ENCODE measurements at places on chromosomes 2 and 18. TPM values are rescaled to one million over a fixed set of nuclear protein-coding genes. Genes with fewer than 3 reads are reported as not detected.

PAX8 gene
- 0.99 TPM for total RNA-seq

ABHD1 gene
- total RNA-seq, result not detected

FNDC4 gene
- 12.6 TPM for total RNA-seq

DNA sequence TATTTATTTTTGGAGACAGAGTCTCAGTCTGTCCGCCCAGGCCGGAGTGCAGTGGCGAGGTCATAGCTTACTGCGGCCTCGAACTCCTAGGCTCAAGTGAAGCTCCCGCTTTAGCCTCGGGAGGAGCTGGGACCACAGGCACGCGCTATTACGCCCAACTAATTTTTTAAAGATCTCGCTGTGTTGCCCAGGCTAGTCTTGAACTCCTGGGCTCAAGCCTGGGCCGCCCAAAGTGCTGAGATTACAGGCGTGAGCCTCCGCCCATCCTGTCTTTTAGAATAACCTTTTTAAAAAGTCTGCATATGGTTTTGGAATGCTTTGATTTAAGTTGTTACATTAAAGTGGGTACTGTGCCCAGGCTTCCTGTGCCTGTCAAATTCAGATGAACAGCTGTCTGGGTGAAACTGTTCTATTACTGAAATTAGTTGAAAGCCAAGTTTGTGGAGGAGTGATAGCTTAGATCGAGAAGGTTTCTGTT lies 944 bp downstream of the RAB3GAP1 start:
- H3K27me3 ChIP-seq, result no peaks in the 10 kb centered on the region
- peak overlapping the region; percentile 90 for H3K4me3 ChIP-seq
- no peak for DNase-seq
- H3K36me3 ChIP-seq, result no peaks in the 10 kb centered on the region
- peaks cover 56% of the 10 kb centered on the region for H3K4me1 ChIP-seq

PNKD gene
- total RNA-seq, result 69.8 TPM

- DNase-seq, result no peak
- H3K4me3 ChIP-seq, result no peak overlapping the region
- H3K27me3 ChIP-seq, result no peaks in the 10 kb centered on the region
- H3K36me3 ChIP-seq, result no peaks in the 10 kb centered on the region
These were observed 28.0 kb downstream of the PLA2R1 start for GRCh38 chr2:160034396-160034795.

GRCh38 chr2:60675301-60675700 lies 80.8 kb upstream of the PAPOLG start:
- no peaks in the 10 kb centered on the region for H3K4me1 ChIP-seq
- no peaks in the 10 kb centered on the region for H3K36me3 ChIP-seq
- no peaks in the 10 kb centered on the region for H3K27me3 ChIP-seq
- no peak for DNase-seq

C2orf72 gene
- 0.06 TPM for total RNA-seq

GRCh38 chr2:28009732-28010131 lies 119.2 kb downstream of the BABAM2 start:
- H3K36me3 ChIP-seq, result no peaks in the 10 kb centered on the region
- DNase-seq, result no peak
- H3K27ac ChIP-seq, result no peak overlapping the region

PUM2 gene
- 73.7 TPM for total RNA-seq

DNA sequence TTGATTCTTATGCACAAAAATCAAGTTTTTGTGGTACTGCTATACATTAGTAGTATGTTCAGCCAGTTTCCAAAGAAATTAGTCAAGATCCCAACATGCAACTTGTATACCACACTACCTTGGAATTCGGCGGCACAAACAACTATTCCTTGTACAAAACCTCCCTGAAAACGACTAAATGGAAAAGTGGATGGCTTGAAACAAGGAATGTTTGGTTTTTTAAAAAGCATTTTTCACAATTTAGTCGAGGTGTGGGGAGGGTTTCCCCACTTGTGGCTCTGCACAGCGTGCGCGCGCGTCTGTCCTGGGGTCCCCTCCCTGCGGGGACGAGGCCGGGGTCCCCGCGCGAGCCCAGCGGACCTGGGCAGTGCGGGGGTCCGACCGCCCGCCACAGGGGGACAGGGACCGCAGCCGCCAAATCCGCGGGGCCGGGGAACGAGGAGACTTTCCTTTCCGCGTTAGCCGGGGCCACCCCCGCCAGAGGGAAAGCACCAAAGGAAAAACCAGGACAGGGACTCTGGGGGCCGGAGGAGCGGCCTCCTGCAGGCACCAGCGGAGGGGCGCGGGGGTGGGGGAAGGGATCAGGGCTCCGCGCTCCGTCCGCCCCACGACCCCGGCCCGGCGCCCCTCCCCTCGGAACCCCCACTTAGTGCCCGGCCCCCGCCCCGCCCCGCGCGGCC lies 534 bp upstream of the SOCS6 start:
- no peaks in the 10 kb centered on the region for H3K27me3 ChIP-seq
- H3K27ac ChIP-seq, result peak overlapping the region; percentile 90
- DNase-seq, result no peak
- H3K4me3 ChIP-seq, result peak overlapping the region; percentile 97
- no peaks in the 10 kb centered on the region for H3K36me3 ChIP-seq
- peaks cover 45% of the 10 kb centered on the region for H3K4me1 ChIP-seq

DNA sequence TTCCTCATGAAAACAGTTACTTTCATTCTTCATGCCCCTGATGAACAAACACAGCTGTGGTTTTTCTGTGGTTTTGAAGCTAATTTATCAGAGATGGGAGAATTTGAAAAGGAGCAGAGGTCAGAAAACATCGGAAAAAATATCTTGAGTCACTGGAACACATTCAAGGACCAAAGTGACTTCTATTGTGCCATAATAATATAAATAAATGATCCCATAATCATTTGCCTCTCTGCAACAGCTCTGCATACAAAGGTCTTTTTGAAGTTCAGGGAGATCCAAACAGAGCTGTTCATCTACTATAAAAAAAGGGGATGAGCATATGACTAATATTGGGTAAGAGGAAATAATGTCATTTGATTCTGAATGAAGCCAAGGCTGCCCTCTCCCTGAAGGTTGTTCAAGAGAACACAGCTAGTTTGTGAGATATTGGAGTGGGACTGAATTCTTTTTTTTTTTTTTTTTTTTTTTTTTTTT lies 201.3 kb upstream of the GALNT5 start:
- H3K4me3 ChIP-seq, result peak overlapping the region; percentile 14
- no peaks in the 10 kb centered on the region for H3K27me3 ChIP-seq
- peaks cover 16% of the 10 kb centered on the region for H3K4me1 ChIP-seq
- H3K36me3 ChIP-seq, result no peaks in the 10 kb centered on the region
- DNase-seq, result no peak

GRCh38 chr18:53754154-53754553 lies 470.3 kb downstream of the MBD2 start:
- no peaks in the 10 kb centered on the region for H3K36me3 ChIP-seq
- H3K4me3 ChIP-seq, result no peak overlapping the region
- no peaks in the 10 kb centered on the region for H3K4me1 ChIP-seq
- H3K27me3 ChIP-seq, result no peaks in the 10 kb centered on the region
- no peak for DNase-seq
- H3K27ac ChIP-seq, result no peak overlapping the region

DNPEP gene
- 64.5 TPM for total RNA-seq

GPN1 gene
- 22.8 TPM for total RNA-seq

THAP4 gene
- 37.0 TPM for total RNA-seq

DNA sequence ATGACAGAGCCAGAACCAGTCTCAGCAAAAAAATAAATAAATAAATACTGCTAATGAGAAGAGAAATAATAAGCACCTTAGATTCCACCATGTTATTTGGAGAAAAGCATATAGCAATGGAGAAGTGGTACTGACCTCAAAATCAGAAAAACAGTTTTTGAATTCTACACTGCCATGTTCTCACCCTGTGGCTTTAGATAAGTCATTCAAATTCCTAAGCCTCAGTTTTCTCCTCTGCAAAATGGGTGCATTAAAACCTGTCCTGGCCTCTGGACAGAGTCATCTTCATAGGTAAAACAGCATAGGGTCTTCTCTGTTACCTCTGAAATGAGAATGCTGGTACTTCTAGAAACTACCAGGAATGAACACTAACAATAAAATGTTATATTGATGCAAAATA lies 62.2 kb upstream of the RMP24 start:
- H3K27me3 ChIP-seq, result no peaks in the 10 kb centered on the region
- no peak overlapping the region for H3K4me3 ChIP-seq
- no peaks in the 10 kb centered on the region for H3K36me3 ChIP-seq
- no peak overlapping the region for H3K27ac ChIP-seq
- H3K4me1 ChIP-seq, result no peaks in the 10 kb centered on the region

DNA sequence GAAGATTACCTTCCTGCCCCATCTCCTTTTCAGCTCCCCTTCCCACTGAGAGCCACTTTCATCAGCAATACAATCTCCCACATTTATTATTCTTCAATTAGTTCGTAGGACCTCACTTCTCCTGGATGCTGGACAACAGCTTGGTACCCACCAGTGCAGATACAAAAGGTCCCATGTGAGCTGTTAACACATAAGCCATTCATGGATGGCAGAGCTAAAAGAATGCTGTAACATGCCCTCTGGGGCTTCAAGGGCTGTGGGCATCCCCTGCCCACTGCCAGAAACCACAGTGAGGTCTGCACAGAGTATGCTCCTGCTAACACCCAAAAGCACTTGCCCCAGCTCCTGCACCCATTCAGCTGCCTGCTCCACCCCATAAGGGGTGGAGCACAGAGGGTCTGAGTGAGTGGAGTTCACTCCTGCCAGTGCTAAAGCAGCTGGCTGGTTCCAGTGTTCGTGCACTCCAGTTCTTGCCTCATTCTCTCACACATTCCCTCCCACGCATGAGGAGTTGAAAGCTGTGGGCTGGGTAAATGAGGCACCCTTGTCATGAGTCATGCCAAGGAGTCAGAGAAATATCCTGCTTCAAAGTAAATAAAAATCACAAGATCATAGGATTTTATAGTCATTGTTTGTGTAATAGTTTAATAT lies 305.9 kb upstream of the TMEFF2 start:
- no peaks in the 10 kb centered on the region for H3K27me3 ChIP-seq
- no peak overlapping the region for H3K4me3 ChIP-seq
- no peak overlapping the region for H3K27ac ChIP-seq
- no peak for DNase-seq
- no peaks in the 10 kb centered on the region for H3K4me1 ChIP-seq
- no peaks in the 10 kb centered on the region for H3K36me3 ChIP-seq

- H3K27me3 ChIP-seq, result no peaks in the 10 kb centered on the region
- H3K4me1 ChIP-seq, result peaks cover 16% of the 10 kb centered on the region
- peak overlapping the region; percentile 55 for H3K27ac ChIP-seq
- H3K4me3 ChIP-seq, result no peak overlapping the region
- H3K36me3 ChIP-seq, result no peaks in the 10 kb centered on the region
- no peak for DNase-seq
These were observed 459.9 kb downstream of the PIK3C3 start for GRCh38 chr18:42414756-42415454.

DNA sequence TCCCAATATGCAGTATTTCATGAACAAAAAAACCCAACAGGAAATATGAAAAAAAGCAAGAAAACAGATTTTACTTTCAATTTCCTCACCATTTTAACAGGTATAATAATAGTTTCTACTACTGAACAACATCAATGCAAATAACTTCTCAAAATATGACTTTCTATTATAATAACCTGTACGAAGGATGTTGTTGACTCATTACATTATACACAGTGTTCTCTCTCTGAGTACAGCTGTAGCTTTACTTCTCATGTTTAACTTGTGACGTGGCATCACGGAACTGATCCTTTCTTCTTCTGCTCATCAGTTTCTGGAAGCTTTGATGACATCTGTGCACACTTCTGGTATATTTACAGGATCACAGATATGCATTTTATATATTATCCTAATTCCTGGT lies 40.0 kb downstream of the FAM228A start:
- H3K27me3 ChIP-seq, result no peaks in the 10 kb centered on the region
- no peak overlapping the region for H3K4me3 ChIP-seq
- no peaks in the 10 kb centered on the region for H3K4me1 ChIP-seq
- H3K36me3 ChIP-seq, result peaks cover 96% of the 10 kb centered on the region
- DNase-seq, result no peak

LONRF2 gene
- 45.1 TPM for total RNA-seq

Measured in esophagus muscularis mucosa (tissue), 4 donors.